ENCODE measurements at places on chromosomes 7 and 10.

DNA sequence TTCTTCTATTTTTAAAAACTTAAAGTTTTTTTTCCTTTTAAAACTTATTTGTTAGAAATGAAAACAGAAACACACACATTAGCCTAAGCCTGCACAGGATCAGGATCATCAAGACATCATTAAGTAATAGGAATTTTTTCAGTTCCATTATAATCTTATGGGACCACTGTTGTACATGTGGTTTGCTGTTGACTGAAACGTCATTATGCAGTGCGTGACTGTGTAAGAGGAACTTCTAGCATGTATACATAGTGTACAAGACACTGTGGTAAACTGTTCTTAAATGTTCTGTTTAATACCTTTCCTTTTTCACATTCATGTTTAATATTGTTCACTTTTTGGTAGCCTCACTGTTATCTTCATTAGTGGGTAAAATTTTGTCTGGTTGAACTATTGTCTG lies 12.1 kb downstream of the ENTPD7 start:
- no peak for DNase-seq

GRCh38 chr7:77455321-77455720 lies 39.2 kb upstream of the GSAP start:
- DNase-seq, result no peak

DNA sequence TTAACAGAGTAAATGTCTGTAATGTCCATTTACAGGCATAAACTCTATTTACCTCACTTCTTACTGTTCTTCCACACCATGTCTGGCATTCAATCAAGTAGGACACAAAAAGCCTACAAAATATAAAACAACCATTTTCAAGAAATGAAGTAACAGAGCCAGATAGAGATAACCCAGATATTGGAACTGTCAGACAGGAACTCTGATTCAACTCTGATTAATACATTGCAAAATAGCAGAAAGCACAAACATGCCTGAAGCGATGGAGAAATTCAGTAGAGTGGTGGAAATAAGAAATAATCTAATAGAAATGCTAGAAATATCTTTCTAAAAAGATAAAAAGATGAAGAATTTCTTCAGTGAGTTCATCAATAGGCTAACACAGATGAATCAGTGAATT lies 964.4 kb downstream of the PCDH15 start:
- DNase-seq, result no peak

GRCh38 chr7:118777308-118777707 lies 552.8 kb downstream of the ANKRD7 start:
- no peak for DNase-seq

GRCh38 chr10:103535595-103535994 lies 42.1 kb downstream of the NEURL1 start:
- no peak for DNase-seq

DNA sequence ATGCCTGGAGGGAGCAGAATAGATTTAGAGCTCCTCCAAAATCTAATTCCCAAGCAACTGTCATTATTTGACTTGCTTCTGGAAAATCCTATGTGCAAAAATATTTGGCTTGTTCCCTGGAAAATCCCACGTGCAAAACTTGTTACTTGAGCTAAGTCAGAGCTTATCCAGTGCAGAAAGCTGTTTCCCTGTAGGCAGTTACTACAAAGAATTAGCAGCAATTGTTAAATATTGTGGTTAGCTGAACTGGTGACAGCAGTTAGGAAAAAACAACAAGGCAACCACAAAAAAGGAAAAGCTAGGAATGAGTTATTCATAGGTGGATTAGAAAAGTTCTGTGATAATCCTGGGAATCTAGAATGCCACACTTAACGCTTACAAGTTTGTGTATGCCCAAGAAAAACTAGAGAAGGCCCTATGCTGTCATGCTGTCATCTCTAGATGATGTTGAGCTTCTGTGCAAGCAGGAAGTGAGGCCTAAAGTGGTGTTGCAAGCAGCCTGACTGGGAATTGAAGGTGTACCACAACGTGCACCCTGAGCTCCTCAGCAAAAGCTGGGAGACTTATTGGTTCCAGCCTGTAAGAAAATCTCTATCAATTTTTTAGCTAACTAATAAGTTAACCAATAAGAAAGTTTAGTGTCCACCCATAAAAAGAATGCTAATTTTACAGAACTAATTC lies 738.6 kb upstream of the LRRTM3 start:
- no peak for DNase-seq

GRCh38 chr7:7481802-7482201 lies 53.9 kb downstream of the COL28A1 start:
- DNase-seq, result no peak

GRCh38 chr7:5477723-5478531 lies 54.3 kb upstream of the TNRC18 start:
- DNase-seq, result no peak

DNA sequence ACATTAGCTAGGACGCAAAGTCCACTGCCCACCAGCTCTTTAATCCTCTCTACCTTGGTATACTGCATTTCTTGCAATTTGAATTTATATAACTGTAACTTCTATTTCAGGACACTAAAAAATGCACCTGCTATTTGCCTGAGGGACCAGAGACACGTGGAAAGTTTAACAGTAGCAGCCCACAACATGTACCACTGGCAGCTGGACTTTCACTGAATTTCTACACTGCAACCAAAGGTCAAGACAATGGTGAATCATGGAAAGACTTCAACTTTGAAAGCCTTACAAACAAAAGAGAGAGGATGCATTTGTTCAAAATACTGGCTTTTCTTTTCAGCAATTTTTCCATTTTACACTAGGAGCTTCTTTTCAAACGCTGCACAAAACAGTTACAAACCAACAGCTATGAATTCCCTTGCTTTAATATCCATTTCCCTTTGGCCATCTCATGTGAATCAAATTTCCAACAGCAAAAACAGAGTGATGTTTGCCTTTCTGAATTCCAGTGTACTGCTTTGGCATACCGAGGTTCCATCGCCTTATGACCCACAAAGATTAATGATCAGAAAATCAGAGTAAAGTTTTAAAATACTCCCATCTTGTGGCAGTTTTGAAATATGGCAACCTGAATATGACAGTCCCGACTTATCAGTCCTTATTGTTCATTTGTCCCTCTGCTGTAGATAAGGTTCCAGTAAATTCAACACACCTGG lies 29.9 kb upstream of the HNRNPH3 start:
- DNase-seq, result no peak

DNA sequence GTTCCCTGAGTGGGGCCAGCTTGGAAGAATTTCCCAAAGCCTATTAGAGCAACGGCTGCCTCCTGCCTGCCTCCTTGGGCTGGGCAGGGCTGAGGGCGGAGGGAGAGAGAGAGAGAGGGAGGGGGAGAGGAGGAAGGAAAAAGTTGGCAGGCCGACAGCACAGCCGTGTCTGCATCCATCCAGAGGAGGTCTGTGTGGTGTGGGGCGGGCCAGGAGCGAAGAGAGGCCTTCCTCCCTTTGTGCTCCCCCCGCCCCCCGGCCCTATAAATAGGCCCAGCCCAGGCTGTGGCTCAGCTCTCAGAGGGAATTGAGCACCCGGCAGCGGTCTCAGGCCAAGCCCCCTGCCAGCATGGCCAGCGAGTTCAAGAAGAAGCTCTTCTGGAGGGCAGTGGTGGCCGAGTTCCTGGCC lies at the start of gene AQP1:
TSS of gene AQP1 (plus strand) at position 293 of the 409 bp plus-strand sequence. CDS start at position 350, 57 bp downstream.
- DNase-seq, result no peak

DNA sequence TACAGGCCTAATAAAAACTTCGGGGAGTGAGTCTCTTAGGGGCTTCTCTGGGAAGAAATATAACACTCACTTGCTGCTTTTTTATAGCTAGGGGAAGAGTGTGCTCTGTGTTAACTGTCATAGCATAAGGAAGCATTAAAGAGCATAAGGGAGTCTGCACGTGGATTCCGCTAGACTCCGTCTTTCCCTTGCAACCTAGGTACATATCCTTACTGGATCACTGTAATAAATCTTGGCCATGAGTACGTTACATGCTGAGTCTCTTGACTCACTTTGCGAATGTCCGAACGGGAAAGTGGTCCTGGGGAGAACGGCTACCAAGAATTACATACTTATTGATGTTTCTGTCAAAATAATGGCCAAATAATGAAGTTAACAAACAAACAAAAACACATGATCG lies 999.1 kb upstream of the MBL2 start:
- no peak for DNase-seq

DNA sequence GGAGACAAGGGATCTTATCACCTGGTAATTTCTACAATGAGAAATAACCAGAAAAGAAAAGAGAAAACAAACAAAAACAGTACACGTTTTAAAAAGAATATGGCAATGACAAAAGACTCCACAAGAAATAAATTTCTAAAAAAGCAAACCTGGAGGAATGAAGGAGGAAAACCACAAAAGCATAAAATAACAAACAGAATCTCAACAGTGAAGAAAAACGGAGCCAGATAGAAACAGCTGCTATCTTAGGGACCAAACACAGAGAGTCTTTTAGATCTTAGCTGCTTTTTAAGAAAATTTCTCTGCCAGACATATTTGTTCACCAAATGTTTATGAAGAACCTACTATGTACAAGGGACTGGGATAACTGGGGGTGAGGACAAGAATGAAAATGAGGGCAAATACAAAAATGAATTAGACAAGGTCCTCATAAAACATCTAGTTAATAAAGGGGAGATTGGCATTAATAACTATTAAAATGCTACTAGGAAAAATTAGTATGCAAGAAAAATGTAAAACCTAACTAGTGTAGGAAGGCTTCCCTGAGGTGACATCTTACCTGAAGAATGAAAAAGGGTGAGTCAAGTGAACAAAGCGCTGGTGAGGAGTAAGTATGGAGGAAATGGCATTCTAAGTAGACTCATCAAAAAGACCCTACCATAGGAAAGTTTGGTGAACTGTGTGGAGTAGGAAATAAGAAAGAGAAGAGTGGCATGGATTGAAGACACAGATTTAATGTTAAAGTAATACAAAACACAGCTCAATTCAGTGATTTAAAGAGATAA lies 34.3 kb downstream of the WASL start:
- DNase-seq, result no peak

DNA sequence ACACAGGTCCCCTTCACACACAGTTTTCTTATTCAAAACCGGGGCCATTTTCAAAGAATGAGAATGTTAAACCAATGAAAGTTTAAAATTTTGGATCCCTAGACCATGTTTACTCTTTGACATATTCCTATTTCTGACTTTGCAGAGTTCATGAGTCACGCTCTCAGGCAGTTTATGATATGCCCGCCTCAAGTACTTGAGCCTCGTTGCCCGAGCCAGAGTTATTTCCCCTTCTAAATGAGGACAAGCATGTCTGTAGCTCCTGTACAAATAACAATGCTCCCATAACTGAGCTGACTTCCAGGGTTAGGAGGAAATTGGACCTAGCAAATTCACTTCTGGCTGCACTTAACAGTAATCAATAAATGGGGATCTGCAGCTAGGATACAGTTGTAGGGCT lies 87.9 kb upstream of the PDE1C start:
- no peak for DNase-seq

DNA sequence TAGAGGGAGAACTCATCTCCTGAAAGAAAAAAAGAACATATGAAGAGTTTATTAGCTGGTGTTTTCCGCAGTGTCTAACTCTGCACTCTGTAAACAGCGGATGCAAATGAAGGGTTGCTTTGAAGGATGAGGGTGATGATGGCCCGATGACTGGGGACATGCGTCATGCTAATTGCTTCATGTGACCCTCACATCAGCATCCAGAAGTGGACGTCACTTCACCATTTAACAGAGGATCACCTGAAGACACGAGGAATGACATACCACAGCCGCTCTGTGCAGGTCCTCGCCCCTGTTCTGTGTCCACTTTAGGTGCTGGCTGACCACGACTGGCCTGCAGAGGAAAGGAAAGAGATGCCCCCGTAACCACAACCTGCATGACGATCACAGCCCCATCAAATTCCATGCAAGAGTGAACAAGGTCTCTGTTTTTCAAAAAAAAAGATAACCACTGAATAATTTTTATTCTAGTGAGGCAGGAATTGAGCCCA lies 82.9 kb downstream of the KLF6 start:
- DNase-seq, result no peak

GRCh38 chr7:24442170-24442777 lies 131.0 kb upstream of the PALS2 start:
- no peak for DNase-seq

- no peak for DNase-seq
These were observed 839.1 kb upstream of the SORCS1 start for GRCh38 chr10:108003576-108003975.

- DNase-seq, result no peak
These were observed 81.2 kb downstream of the FZD1 start for GRCh38 chr7:91345449-91345848.

GRCh38 chr7:128902761-128903585 lies 7.5 kb downstream of the KCP start:
- DNase-seq, result no peak

DNA sequence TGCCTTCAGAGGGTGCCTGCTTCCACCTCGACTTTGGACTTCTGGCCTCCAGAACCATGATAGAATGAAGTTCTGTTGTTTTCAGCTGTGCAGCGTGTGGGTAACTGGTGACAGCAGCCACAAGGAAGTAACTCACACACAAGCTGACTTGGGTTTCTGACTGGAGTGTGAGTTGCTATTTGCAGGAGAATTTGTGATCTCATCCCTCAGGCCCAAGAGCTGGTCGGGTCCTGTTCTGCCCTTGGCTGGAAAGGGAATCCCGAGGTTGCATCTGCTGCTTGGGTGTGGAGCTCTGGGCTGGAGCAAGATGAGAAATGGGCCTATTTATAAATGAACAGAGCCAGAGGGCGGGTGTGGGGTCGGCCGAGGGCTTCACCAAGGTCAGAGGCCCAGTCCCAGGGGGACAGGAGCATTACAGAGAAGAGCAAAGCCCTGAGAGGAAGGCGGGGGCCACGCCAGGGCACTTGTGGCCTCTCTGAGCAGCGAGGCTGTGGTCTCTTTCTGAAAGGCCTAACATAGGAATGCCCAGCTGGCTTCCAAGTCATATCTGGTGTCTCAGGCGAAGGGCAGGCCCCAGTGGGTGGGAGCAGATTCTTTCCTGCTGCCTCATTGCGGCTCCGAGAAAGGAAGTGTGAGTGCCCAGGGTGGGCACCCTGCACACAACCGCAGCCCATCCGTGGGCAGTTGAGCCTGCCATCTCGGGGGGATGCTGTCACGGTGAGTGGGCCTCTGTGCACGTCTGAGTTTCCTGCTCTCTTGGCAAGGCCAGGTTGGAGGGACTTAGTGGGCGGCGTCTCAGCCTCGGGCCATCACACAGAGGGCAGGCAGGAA lies 26.5 kb upstream of the C10orf71 start:
- DNase-seq, result no peak

- no peak for DNase-seq
These were observed 282.3 kb upstream of the DKK1 start for GRCh38 chr10:52031771-52032170.

- DNase-seq, result no peak
These were observed 9.1 kb downstream of the COL13A1 start for GRCh38 chr10:69810675-69811397.
